ENCODE measurements at places on chromosomes 16 and 17. TPM values are rescaled to one million over a fixed set of nuclear protein-coding genes. Genes with fewer than 3 reads are reported as not detected.

GRCh38 chr16:86662195-86662594 lies 83.8 kb downstream of the FOXL1 start:
- no peak for DNase-seq

DNA sequence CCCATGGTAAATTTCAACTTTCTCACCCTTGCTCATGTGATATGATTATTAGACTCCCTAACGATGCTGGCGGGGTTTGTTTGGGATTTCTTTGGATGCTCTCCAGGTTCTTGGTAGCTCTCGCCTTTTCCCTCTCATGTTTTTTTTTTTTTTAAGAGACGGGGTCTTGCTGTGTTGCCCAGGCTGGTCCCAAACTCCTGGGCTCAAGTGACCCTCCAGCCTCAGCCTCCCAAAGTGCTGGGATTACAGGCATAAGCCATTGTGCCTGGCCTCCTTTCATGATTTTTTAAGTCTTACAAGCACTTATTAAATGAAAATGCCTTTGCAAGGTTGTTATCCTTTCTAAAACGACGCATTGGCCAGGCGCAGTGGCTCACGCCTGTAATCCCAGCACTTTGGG lies 24.1 kb downstream of the KIAA0513 start:
- DNase-seq: no peak

DNA sequence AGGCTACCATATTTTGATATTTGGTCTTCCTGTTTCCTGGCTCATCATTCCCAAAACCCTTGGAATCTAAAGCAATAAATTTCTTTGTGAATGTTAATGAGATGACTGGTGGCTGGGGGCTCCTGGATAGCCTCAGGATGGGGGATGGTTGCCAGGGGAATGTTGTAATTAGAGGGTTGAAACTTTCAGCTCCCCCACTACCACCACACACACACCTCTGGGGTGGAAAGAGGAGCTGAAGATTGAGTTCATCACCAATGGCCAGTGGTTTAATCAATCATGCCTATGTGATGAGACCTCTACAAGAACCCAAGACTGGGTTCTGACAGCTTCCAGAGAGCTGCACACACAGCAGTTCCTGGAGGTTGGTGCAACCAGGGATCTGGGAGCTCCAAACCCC lies 59.1 kb downstream of the HS3ST3A1 start:
- no peak for DNase-seq

- DNase-seq: no peak
These were observed 6.4 kb upstream of the CRK start for GRCh38 chr17:1462164-1463112.

DNA sequence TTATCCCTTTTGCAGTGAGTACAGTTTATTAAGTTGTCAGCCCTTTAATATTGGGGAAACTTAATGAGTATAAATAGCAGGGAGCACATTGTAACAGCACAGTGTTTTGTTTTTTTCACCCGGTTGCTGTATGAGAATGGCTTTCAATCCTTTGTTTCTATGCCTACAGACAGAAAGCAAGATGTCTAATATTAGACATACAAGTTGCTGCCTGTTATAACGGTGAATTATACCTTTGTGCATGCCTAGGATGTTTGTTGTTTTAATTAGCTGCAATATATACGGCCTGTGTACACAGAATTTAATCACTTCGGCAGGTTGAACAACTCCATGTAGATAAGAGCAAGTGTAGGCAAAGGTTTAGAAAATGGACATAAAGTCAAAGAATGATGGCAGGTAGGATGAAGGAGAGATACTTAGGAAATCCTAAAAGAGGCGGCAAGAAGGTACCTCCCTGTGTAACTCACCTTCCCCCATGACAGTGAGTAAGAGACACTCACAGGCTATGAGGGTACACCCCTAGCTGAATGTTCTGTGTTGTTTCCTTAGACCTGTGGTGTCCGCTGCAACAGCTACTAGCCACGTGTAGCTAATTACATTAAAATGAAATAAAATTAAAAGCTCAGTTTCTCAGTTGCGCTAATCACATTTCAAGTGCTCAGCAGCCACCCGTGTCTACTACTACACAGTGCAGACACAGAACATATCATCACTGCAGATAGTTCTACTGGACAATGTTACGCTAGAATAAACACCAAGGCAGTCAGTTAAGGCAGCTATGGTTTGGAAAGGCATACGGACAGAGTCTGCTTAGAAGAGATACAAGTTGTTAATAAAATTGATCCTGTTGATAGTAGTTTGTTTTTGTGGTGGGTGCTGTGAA lies 10.9 kb downstream of the SLC7A6OS start:
- no peak for DNase-seq

GRCh38 chr17:61416540-61417363 lies 17.1 kb downstream of the TBX2 start:
- DNase-seq: peak; percentile 37

- DNase-seq: no peak
These were observed 11.7 kb downstream of the ARL2BP start for GRCh38 chr16:57256601-57257395.

DNA sequence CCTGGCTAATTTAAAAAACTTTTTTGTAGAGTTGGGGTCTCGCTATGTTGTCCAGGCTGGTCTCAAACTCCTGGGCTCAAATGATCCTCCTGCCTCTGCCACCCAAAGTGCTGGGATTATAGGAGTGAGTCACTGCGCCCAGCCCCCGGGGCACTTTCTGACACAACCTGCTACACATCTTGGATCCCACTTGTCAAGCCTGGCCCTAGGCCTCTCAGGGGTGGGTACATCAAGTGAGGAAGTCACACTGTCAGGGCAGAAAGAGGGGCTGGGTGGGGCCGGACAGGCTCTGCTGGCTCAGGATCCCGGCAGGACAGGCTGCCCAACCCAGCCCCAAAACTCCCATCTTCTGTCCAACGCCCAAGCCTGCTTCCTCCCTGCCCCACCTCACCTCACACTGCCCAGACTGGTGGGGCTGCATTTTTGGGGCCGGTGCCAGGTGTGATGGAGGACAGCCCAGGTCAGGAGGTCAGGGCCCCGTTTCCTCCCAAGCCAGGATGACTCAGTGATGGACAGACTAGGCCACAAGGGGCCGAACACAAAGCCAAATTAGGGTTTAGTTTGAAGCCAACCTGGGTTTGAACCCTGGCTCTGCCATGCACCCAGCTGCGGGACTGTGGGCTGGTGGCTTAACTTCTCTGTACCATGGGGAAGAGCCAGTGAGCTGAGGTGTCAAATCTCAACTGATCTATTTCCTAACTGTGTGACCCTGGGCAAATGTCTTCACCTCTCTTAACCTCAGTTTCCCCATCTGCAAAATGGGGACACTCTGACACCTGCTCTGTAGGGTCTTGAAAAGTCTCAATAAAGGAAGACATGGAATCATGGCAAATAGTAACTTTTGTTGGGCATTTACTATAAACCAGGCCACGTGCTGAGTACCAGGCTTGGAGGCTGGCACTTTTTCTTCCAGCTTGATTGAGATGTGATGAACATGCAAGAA lies 8.9 kb upstream of the PPL start:
- DNase-seq: no peak

GRCh38 chr17:81406117-81406953 lies 11.1 kb downstream of the BAHCC1 start:
- DNase-seq: no peak

DNA sequence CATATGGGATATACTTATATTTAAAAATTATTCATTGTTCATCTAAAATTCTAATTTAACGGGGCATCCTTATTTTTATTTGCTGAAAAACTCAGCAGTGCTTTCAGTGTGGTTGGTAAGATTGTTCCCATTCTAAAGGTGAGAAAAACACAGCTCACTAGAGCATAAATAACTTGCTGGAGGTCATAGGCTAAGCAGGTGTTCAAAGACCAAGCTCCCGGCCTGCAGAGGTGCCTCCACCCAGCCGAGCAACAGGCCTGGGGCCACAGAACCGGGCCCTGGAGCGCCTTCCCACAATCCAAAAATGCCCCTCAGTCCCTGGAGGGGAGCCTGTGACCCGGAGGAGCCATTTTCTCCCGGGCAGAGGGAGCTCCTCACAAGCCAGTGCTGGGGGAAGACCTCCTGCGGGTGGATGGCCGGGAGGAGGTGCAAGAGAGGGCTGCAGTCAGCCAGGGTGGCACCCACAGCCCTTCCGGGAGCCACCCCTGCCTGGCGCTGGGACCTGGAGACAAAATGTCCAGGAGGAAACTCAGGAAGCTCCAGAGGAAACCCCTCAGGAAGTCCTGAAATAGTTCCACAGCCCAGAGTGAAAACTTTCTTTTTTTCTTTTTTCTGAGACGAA lies 14.7 kb downstream of the ABR start:
- no peak for DNase-seq

DNA sequence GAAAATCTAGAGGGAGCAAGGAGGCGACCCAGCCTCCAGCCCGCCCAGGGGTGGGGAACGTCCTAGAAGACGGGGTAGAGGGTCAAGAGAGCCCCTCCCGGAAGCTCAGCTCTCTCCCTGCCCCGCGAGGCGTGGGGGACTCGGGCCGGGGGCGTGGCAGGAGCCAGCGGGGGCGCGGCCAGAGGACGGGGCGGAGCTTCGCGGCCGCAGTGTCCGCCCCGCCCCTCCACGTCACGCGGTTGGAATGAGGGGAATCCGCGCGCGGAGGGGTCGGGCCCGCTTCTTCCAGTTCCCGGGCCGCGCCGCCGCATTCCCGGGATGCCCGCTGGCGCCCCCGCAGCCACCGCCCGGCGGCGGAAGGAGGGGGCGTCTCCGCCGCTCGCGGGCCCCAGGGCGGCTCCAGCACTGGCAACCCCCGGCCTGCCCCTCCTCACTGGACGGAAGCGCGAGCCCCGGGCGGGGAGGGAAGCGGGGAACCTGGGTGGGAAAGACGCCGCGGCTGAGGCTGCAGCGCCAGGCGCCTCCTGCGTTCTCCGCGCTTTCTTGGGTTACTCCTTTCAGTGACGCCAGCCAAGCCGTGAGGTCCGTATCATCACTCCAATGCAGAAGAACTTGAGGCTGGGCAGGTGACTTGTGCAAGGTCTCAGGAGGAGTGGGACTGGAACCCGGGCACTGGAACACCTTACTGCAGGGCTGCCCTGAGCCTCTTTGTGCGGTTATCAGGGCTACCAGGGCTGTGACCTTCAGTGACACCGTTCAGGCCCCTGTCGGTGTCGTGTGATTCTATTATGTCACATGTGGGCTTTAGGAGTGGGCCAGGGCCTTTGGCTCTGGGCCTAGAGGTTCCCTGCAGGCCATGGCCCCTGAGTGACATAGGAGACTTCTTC lies 4.3 kb downstream of the MYO1C start:
- peak; percentile 78 for DNase-seq

GRCh38 chr17:37772982-37773381 lies 28.1 kb upstream of the HNF1B start:
- no peak for DNase-seq

- DNase-seq: no peak
These were observed 90.5 kb upstream of the HSBP1 start for GRCh38 chr16:83717308-83717707.

DNA sequence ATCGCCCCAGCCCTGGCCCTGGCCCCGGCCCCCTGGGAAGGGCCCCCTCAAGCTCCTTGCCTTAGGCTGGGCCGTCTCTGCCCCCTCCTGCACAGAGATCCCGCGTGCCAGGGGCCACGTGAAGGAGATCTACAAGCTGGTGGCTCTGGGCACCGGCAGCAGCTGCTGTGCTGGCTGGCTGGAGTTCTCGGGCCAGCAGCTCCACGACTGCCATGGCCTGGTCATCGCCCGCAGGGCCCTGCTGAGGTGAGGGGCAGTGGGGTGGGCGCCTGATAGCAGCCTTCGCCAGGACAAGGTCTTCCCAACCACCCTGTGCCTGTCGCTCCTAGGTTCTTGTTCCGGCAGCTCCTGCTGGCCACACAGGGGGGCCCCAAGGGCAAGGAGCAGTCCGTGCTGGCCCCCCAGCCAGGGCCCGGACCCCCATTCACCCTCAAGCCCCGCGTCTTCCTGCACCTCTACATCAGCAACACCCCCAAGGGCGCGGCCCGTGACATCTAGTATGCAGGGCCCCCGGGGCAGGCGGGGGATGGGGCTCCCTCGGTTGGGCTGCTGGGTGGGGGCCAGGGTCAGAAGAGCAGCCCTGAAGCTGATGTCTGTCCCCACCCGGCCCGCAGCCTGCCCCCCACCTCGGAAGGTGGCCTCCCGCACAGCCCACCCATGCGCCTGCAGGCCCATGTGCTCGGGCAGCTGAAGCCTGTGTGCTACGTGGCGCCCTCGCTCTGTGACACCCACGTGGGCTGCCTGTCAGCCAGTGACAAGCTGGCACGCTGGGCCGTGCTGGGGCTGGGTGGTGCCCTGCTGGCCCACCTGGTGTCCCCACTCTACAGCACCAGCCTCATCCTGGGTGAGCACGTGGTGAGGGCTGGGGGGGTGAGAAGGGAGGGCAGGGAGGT lies 4.5 kb downstream of the ADAD2 start:
- no peak for DNase-seq

DNA sequence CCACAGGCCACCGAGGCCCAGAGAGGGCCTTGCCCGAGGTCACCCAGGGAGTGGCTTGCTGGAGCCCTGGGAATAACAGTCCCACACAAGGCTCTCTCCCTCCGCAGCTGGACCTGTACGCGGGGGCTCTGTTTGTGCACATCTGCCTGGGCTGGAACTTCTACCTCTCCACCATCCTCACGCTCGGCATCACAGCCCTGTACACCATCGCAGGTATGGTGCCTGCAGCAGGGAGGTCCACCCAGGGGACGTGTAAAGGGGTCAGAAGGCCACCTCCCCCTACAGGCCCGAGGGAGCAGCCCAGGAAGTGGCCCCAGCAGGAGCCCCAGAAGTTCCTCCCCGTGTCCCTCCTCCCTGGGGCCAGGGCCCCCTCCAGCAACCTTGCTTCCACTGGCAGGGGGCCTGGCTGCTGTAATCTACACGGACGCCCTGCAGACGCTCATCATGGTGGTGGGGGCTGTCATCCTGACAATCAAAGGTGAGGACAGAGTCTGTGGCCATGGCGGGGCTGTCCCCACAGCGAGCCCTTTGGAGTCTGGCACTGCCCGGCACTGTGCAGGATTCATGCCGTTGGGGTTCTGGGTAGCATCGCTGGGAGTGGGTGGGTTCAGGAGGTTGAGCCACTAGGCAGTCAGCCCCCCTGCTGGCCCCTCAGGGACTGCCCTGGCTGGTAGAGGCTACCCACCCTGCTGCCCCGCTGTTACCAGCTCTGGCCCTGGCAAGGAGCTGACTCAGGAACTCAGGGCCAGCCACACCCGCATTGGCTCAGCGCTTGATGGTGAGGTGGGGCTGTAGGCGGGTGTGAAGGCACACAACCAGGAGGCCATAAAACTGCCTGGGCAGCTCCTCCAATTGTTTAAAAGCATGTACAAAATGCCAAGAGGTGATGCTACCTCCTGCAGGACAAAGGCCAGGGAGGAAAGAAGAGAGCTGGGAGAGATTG lies 17.3 kb downstream of the SLC5A10 start:
- peak; percentile 39 for DNase-seq

DNA sequence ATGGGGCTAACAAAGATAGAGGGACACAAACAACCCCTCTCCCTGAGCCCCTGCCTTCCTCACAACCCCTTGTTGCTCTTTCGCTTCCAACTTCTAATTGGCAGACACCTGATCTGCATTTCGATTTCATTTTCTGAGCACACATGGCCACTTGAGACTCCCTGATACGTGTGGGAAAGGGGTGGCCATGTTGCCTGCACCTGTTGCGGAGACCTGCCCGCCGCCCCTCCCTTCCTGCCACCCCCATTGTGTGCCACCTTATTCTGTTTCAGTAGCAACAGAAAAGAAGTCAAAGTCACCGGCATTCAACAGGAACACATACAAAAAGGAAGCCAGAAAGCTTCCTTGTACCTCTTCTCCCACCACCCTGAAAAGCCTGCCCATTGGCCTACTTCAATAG lies 254.7 kb upstream of the SOX9 start:
- DNase-seq: no peak

- DNase-seq: no peak
These were observed 309.3 kb downstream of the SLC39A11 start for GRCh38 chr17:72782985-72783701.

The GOSR1 gene
- 51.1 TPM for total RNA-seq
